ENCODE measurements at places on chromosomes 2 and 18.
A peak's percentile ranks its signal among the peaks of the same experiment; 100 is the strongest.

- DNase-seq, result no peak
Observed at GRCh38 chr2:102915128-102915527, 153.3 kb downstream of the TMEM182 start.

DNA sequence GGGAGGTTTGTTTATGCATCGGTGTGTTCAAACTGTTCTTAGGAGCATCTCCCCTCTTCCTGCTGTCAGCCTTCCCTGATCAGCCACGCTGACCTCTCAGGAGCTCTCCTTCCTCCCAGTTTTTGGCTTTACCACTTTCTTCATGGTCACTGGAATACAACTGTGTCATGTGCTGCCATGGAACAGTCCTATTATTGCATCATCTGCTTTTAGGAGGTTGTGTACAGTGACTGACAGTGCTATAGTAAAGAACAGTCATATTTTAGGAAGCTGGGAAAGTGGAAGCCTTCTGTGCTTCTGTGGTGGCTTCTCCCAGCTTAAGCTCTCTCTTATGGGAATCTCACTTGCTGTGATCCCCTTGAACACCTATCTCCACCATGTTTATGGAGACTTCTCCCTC is 165.5 kb downstream of the TPGS2 start:
- no peak for DNase-seq

- DNase-seq, result no peak
Observed at GRCh38 chr2:137951586-137951985, 12.7 kb upstream of the HNMT start.

DNA sequence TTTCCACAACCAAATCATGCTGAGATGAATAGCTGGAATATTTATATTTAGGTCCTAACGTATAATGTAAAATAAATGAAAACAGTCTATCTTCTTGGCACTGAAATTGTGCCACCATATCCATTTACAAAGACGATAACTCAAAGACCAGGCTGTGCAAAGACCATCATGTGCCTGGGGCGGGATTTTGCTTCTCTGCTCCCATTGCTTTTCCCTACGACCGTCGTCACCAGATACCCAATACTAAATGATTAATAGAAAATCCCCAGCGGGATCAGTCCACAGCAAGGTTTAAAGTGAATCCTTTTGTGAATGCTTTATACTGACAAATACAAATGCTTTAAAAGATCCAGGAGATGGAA is 194.3 kb upstream of the ARL4C start:
- peak; percentile 99 for DNase-seq

GRCh38 chr2:219249203-219249980 is 3.7 kb upstream of the TUBA4B start:
- DNase-seq, result peak; percentile 85

- no peak for DNase-seq
Observed at GRCh38 chr2:36373149-36373926, 17.8 kb downstream of the CRIM1 start.

- DNase-seq, result no peak
Observed at GRCh38 chr18:9902832-9903231, 11.0 kb upstream of the VAPA start.

- peak; percentile 16 for DNase-seq
Observed at GRCh38 chr2:121346859-121347258, 61.9 kb upstream of the TFCP2L1 start.

GRCh38 chr2:241801611-241802420 is 7.2 kb upstream of the NEU4 start:
- DNase-seq, result no peak

- DNase-seq, result no peak
Observed at GRCh38 chr2:208179028-208179609, 10.7 kb downstream of the C2orf80 start.

GRCh38 chr2:152174574-152174973 is 989 bp downstream of the STAM2 start:
- no peak for DNase-seq

- no peak for DNase-seq
Observed at GRCh38 chr2:226048611-226049010, 649.1 kb downstream of the NYAP2 start.

DNA sequence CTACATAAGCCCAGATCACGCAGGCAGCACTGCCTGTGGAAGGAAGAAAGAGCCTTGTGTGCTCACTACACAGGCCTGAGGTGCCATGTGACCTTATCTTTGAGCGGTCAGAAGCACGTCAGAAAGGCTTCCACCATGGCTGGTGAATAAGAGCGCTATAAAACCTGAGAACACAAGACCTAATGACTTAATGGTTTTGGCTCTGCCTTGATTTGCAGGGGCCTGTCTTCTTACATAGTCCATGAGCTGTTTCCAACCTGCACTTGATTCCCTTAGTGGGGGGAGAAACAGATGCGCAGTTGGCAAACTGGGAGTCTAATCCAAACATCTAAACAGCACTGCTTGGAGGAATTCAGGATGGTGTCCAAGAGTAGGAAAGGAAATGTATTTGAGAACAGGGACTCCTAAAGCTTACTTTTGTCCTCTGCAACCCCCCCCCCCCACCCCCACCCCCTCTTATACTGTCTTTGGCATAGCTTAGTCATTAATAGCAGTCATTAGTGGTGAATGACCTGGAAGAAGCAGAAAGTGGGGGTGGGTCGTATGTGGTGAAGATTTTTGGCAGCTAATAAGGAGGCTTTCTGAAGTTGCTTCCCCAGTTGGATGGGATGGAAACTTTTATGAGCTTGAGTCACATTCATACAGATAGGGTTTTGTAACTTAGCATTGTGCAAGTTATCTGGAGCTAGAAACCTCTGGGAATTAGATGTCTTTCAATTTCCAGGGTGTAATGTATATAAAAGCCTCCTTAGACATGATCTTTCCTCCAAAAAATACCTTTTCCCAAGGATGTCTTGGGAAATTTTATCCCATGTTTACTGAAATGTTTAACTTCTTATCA is 454.1 kb downstream of the MEIS1 start:
- DNase-seq, result no peak

- no peak for DNase-seq
Observed at GRCh38 chr2:96092951-96093350, 23.4 kb downstream of the ADRA2B start.

DNA sequence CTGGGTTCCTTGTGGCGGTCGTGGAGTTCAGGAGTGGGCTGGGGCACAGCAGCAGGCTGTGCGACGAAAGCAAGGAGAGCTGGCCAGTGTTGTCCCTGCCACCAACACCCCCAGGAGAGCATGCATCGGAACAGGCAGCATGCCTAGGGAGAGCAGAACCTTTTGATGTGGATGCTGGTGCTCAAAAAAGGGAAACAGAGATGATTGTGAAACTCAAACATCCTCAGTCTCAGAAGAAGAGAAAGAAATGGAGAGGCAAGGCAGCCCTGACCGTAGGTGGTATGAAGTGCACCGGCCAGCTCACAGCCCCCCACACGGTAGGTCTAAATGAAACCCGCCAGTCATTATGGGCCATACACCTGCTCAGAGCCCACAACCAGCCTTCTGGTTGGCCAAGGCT is 253.4 kb downstream of the GBX2 start:
- DNase-seq, result no peak

DNA sequence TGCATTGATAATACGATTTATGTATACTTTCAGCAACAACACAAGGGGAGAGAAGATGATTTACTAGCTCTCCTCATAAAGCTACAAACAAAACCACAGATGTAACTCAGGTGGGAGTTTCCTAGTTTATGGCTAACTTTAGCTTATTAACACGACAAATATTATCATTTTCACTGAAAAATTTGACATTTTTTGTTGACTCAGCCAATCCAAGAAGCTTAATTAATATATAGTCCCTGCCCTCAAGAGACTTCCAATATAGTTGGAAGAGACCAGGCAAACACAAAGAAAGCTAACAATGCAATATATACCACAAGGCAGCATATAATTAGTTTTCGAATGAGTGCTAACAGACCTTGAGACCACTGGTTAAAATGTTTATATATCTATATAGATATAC is 775 bp downstream of the WDR12 start:
- no peak for DNase-seq

GRCh38 chr2:46329803-46330775 is 32.9 kb downstream of the EPAS1 start:
- DNase-seq, result no peak

DNA sequence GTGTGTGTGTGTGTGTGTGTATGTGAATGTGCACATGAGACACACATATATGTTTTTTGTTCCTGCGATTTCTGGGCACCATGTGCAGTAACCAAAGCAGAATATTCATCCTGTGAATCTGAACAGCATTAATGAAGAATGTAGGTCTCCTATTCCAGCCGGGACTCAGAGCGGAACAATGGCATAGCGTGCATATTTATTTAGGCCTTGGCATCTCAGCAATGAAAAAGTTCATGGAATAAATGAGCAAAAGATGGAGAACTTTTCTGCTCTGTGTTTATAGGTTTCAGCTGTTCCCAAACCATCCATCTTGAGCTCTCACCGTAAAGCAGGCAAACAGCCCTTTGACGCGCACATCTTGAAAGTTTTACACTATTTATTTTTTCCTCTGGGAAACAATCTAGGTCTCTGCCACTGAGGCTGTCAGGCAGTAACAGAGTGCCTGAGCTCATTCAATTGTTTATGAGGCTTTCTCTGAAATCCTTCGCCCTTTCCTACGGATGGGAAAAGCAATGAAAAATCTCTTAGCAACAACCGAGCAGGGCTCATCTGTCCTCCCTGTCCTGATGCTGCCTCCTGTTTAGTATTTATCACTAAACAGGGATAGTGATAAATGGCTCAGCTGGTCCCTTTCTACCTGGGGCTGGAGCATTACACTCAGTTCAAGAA is 146.2 kb upstream of the MSH6 start:
- DNase-seq, result no peak

GRCh38 chr2:225598897-225599296 is 199.4 kb downstream of the NYAP2 start:
- DNase-seq, result no peak

- no peak for DNase-seq
Observed at GRCh38 chr2:72959995-72960981, 43.0 kb downstream of the EMX1 start.

DNA sequence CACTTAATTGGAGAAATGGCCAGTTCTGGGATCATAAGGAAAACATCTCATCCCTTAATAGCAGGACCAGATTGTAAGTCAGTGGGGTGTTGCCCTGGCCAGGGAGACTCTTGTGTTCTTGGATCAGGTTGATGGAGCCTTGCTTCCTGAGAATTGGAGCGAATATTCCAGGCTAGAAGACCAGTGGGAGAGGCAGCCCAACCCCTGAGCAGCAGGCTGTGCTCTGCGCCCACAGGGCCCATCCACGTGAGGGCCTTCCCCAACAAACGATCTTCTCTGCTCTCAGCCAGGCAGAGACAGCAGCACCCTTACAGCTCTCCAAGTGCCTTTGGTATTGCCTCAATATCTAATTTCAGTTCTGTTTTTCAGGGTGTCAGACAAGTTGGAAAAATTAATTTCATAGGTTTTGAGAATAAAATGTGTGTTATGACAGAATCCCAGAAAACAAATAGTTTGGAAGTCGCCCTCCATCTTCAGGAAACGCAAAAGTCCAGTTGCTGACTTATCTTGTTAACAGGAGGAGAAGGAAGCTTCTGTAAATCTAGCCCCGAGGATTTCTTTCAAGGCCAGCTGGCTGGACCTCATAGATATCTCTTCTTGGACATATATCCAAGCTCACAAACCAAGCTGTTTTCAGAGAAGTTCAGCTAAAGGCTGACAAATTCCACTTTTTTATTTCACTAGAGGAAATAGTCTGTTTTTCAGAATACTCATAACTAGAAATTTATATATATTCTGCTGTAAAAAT is 105.5 kb downstream of the COPS8 start:
- DNase-seq, result no peak

DNA sequence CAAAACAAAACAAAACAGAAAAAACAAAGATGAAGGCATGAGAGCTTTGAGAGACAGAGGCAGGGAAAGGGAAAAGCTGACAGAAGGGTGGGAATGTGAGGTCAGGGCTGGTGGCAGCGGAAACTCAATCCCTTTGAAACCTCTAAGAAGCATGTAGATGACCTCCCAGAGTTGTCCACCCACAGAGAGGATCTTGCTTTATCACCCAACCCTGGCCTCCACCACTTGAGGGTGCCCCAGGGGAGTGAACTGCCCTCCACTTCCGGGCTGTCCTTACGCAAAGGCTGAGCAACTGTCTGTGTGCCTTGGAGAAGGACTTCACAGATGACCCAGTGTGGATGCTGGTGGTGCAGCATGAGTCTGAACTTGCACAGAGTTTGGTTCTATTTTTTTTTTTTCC is 26.7 kb downstream of the PDCL3 start:
- no peak for DNase-seq

DNA sequence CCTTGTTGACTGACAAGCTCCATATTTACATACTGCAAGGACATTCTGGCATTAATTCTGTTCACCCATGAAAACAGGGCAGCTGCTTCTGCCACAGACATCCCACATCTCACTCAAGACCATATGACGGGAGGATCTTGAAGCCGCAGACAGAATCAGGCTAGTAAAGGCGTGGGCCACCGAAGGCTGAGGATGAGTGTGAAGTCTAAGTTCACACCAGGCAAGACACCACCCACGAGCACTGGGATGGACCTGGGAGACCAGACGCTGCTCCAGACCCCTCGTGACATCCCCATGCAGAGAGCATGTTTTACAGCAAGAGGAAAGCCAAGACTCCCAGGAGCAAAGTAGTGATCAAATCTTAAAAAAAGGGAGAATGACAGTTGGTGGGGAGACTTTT is 3.2 kb downstream of the FHL2 start:
- no peak for DNase-seq

- no peak for DNase-seq
Observed at GRCh38 chr18:79487801-79488201, 92.1 kb downstream of the NFATC1 start.

DNA sequence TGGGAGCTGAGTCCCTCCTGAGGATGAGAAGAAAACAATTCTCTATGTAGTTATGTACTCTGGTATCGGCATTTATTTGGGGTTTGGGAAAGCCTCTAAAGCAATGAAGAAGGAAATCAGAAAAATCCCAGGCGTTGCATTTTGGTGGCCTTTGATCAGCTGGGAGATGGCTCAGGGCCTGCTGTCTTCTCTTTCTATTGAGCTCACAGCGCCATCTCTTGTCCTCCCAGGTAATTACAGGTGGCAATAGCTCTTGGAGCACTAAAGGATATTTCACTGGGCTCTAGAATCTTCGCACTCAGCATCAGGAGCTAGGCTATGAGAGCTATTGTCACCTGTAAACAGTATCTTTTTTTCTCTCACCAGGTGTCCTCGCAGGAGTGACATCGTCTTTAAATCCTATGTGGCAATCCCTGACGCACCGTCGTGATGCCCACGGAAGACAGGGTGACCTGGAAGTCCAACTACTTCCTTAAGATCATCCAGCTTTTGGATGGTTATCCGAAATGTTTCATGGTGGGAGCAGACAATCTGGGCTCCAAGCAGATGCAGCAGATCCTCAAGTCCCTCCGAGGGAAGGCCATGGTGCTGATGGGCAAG is 76.1 kb upstream of the PMAIP1 start:
- DNase-seq, result peak; percentile 64

DNA sequence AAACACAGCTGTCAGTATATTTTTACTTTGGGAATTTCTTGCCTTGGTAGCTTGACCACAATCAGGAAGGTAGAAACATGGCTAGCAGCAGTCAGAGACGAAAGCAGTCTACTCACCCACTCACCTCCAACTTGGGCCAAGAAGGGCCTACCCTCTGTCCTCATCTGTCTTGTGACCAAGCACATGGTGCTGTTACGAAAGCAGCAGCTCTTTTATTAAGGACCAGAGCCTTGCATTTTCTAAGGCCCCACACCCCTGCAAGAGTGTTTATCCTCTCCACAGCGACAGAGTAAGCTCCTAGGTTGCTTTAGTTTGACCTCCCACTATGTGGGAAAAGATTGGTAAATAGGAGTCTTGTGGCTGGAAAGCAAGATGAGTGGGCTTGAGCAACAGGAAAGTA is 31.3 kb upstream of the MSTN start:
- DNase-seq, result no peak

GRCh38 chr2:96808176-96808837 is 7.8 kb upstream of the CNNM3 start:
- DNase-seq, result no peak

Data from NCI-H2081 (cell line).